ENCODE measurements at places on chromosomes 1 and 21.

DNA sequence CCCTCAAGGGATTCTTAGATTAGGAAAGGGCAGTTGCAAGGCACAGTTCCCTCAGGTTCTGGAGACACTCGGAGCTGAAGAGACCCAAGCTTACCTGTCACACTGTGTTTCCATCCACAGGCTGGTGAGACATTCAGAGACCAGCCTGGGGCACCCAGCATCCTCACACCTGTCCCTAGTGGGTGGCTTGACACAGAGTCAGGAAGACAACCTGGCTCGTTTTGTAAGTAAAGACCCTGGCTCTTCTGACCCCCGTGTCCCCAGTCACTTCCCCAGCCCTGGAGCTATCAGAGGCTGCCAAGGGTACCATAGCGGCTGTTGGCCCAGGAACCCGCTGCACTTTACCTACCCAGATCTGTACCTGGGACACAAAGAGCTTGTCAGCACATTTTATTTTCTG, 409.8 kb downstream of the MATN1 start:
- no peak for DNase-seq

- DNase-seq, result no peak
These were observed 28.0 kb downstream of the NUAK2 start for GRCh38 chr1:205293350-205294074.

DNA sequence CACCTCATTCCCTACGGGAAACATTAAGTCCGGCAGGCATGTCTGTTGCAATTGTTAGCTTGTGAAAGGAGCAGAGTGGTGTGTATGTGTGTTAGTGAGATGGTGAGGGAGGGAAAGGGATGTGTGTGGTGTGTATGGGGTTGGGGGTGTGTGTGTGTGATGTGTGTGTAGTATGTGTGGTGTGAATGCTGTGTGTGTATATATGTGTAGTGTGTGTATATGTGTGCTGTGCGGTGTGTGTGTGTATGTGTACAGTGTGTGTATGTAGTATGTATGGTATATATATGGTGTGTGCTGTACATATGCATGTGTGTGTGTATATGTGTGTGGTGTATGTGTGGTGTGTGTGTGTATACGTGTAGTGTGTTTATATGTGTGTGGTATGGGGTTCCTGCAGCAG, 20.8 kb upstream of the BLACAT1 start:
- DNase-seq, result no peak

DNA sequence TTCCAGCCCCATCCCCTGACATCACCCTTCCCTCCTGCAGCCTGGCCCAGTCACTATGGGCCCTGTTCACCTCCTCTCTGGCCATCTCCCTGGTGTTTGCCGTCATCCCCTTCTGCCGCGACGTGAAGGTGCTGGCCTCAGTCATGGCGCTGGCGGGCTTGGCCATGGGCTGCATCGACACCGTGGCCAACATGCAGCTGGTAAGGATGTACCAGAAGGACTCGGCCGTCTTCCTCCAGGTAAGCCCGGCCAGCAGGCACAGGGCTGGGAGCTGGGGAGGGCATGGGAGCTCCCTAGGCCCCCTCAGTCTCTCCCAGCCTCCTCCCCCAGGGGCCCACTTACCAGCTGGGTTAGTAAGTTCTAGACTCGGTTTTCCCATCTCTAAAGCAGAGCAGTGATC, 52.1 kb downstream of the ELK4 start:
- no peak for DNase-seq

DNA sequence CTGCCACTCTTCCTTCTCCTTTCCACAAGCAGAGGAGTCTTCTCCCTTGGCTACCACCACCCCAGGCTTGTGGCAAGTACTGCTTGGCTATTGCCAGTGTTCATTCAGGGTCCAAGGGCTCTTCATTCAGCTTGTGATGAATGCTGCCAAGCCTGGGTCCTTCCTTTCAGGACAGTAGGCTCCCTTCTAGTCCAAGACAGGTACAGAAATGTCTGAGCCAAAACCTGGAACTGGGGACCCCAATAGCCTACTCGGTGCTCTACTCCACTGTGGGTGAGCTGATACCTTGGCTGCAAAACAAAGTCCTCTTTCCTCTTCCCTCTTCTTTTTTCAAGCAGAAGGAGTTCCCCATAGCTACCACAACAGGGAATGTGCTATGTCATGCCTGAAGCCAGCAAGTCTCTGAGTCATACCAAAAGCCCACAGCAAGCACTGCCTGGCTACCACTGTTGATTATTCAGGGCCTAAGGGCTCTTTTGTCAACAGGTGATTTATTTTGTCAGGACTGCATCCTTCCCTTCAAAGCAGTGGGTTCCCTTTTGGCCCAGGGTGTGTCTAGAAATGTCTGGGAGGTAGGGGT, 268.9 kb downstream of the HHAT start:
- DNase-seq, result peak; percentile 25

DNA sequence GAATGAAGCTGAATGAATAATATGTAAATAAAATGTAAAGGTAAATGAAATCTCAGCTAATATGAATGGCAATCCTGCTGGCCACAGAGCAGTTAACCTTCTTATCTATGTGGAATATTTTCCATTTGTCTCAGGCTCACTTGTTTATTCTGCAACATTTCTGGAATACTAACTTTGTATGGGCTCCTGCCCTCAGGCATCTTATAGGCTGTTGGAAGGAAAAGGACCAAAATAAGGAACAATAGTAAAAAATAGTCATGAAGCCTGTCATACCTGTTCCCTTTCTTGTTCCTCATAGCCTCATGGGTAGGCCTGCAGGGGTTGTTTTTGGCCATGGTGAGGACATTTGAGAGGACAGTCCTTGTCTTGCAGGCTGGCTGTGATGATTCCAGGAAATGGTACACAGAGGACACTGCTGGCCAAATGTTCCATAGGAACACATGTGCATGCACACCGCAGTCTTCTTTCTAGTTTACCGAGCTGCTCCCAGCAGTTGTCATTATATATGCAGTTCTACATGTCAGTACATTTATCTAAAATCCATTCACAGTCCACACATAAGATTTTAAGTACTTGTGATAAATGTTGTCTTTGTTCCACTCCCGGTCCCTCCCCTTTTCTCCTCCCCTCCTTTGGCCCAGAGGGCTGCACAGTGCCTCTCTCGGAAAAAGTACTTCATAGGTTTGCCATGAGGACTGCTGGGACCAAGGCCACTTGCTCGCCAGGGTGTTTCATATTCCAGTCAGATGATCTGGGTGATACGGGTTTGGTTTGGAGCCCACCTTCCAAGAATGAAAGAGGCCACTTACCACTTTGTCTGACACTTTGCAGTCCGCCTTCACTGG, 15.2 kb upstream of the KCNQ4 start:
- DNase-seq, result no peak

DNA sequence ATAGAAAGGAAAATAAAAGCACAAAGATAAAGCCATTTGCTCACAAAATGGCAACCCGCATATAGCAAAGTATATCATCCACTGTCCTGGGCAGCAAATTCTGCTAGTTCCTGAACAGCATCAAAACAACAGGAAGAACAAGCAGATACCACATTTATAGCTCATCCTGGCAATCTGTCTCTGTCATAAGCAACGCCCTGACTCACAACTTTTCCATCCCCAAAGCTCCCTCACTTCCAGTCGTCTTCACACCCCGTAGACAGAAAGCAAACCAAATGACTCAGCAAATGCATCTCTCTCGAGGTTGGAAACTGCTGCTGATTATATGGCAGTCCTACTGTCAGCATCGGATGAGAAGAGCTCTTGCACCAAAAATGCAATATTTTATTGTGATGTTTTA, 65.8 kb downstream of the AK5 start:
- DNase-seq, result no peak

GRCh38 chr1:208122612-208123358, 121.4 kb downstream of the PLXNA2 start:
- DNase-seq, result no peak

GRCh38 chr1:21451212-21451611, 11.3 kb downstream of the NBPF3 start:
- DNase-seq, result no peak

DNA sequence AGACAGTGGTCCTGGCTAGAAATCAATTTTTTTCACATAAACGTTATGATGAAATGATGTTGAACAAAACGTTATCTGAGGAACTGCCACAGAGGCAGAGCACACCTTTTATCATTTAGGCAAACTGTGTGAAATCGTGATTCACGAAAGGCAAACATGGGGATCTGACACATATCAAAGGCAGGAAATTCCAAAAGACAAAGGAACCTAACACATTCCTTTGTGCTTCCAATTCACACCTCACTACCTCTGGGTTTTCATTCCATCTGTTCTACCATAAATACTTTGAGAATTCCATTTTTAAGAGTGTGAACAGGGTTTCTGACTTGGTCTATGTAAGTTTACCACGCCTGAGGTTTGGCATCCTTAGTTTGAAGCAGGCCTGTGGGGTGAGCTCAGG, 119.5 kb upstream of the KRTAP19-8 start:
- DNase-seq, result no peak

- DNase-seq, result no peak
These were observed 977 bp downstream of the PRPF3 start for GRCh38 chr1:150322310-150322709.

DNA sequence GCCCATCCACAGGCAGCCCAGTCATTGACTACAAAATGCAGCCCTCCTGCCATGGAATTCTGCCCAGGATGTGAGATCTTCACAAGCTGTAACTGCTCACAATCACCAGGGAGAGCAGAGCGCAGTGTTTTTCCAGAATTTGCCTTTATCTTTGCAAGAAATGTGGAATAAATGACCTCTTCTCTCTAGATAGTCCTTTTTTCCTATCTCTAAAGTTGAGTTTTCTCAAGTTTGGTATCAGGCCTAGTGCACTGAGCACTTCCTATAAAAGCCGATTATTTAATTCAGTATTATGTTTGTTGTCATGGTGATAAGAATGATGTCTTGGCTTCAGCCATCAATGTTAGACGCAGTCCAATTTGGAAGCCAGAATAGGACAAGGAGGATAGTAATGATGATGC, 246.9 kb upstream of the IRF2BP2 start:
- DNase-seq, result no peak

DNA sequence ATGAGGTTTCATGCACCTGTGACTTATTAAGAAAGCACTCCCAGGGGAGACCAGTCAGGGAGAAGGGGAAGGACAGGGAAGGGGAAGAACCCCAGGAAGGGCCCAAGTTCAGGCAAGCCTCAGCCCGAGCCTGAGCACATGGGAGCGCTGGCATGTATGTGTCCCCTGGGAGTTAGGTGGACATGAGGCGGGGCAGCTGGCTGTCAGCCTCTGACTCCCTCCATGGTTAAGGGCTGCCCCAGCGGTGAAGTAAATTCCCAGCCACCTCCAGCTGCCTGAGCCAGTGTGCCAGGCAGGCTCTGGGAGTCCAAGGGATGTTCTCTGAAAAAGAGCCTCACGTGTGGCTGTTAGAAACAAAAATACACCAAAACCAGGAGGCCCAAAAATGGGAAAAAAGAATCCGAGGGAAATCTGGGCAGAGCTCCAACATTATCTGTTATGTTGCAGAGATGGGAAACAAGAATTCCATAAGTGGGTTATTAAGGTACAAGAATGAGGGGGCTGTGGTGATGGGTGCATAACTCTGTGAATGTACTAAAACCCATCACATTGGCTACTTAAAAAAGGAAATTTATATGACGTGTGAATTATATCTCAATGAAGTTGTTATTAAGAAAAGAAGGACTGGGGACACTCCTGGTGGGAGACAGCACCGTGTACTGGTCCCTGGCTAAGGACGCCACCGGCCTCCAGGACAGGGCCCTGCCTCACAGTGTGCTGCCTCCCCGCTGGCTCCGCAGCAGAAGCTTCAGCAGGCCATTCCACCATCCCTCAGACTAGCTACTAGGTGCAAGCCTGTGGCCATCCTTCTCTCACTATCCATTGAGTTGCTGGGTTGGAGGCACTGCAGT, 18.7 kb downstream of the DMRTB1 start:
- DNase-seq, result no peak

- DNase-seq, result no peak
These were observed 1.8 kb downstream of the VWA1 start for GRCh38 chr1:1437033-1437903.

DNA sequence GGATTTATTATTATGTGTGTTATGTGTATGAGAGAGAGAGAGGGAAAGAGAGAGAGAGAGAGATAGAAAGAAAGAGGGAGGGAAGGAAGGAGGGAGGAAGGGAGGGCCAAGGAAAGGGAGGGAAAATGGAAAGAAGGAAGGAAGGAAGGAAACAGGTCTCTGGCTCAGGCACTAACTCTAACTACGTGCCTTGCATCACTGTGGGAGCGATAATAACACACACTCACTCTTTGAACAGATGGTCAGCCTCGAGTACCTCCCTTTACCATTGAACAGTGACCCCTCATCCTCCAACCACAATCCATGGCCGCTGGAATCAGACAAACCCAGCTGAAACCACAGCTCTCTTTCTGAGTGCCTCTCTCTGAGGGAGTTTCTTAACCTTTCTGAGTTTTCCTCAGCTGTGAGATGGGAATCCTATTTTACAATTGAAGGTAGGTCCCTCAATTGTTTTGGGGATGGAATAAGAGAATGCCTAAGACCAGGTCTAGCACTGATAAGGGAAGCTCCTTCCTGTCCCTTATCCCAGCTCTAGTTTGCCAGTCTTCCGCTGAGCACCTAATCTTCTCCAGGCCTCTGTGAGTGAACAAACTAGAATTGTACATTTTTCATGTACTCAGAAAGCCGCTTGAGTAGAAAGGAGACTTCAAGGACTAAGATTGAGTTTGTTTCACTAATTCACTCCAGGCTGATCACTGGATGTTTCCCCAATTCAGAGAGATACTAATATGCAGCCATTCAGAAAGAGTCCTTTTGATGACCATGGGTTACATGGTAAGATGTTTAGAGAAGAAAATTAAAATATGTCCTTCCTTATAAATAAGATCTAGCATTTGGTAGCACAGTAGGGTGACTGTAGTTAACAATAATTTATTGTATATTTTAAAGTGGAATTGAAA, 62.8 kb downstream of the IRF2BP2 start:
- no peak for DNase-seq

DNA sequence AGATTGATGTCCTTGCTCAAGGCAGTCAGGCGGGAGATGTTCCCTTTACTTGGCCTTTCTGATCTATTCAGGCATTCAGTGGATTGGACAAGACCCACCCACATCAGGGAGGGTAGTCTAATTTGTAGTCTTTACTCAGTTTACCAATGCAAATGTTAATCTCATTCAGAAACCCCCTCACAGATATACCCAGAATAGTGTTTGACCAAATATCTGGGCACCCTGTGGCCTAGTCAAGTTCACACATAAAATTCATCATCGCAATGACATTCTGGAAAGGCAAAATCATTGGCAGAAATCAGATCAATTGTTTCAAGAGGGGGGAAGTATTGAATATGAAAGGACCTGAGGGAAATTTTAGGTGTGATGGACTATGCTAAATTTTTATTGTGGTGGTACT, 12.5 kb upstream of the SFT2D2 start:
- DNase-seq, result no peak

DNA sequence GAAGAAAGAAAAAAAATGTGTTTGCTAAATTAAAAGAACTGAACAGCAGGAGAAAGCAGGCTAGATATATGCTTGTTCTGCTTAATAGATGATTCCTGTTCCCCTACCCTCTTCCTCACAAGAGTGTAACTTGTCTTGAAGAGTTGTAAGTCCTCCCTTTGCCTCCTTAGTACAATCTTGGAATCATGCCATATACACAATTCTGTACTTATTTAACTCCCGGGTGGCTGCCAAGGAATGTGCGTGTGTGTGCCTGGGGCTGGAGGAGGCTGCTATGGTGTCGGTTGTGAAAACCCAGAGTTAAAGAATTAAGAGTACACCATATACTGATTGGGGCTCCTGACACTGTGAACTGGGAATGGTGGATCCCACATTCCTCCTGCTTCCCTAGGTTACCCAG, 194.2 kb downstream of the SIPA1L2 start:
- no peak for DNase-seq

GRCh38 chr1:15188678-15189077, 35.1 kb downstream of the TMEM51 start:
- no peak for DNase-seq

All from brain pericyte (primary cell).